ENCODE measurements at places on chromosomes 7 and 10. TPM values are rescaled to one million over a fixed set of nuclear protein-coding genes. Genes with fewer than 3 reads are reported as not detected.

The FAM241B gene
- 8.5 TPM for total RNA-seq

The MMD2 gene
- not detected for total RNA-seq

The PNLIP gene
- total RNA-seq, result not detected

The MAT1A gene
- total RNA-seq, result 0.29 TPM

DNA sequence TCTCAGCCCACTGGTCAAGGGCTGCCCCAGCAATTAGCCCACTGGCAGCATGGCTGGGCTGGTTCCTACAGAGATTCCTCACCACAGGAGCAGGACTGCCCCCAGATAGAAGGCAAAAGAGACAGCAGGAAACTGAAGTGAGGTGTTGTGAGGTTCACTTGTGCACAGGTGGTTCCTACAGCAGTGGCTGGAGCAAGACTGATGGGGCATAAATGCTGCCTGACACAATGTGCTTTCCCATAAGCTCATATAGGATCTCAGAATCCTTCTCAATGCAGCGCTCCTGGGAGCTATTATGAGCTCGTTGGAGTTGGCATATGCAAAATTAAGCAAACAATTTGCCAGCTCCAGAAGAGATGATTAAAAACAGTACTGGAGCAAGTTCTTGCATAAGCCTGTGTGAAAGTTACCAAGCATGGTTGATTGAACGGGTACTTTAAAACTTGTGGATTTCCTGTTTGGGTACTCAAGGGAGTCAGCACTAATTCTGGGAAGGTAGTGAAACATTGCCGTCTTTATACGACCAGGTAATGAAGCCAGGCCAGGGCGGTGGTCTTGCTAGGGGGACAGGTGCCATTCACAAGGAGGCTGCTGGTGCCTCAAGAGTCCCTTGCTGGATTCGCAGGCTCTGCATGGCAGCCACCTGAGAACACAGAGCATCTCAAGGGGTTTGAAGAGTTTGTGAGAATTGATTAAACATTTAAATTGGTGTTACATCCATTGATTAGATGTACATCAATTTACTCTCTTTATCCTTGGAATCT lies 20.3 kb upstream of the PRKCQ start:
- no peak overlapping the region for H3K4me3 ChIP-seq
- no peaks in the 10 kb centered on the region for H3K4me1 ChIP-seq
- H3K27me3 ChIP-seq, result no peaks in the 10 kb centered on the region

GRCh38 chr7:16579216-16579615 lies 52.6 kb downstream of the LRRC72 start:
- DNase-seq, result no peak
- no peak overlapping the region for H3K4me3 ChIP-seq
- no peaks in the 10 kb centered on the region for H3K27me3 ChIP-seq
- H3K36me3 ChIP-seq, result no peaks in the 10 kb centered on the region
- H3K27ac ChIP-seq, result no peak overlapping the region

DNA sequence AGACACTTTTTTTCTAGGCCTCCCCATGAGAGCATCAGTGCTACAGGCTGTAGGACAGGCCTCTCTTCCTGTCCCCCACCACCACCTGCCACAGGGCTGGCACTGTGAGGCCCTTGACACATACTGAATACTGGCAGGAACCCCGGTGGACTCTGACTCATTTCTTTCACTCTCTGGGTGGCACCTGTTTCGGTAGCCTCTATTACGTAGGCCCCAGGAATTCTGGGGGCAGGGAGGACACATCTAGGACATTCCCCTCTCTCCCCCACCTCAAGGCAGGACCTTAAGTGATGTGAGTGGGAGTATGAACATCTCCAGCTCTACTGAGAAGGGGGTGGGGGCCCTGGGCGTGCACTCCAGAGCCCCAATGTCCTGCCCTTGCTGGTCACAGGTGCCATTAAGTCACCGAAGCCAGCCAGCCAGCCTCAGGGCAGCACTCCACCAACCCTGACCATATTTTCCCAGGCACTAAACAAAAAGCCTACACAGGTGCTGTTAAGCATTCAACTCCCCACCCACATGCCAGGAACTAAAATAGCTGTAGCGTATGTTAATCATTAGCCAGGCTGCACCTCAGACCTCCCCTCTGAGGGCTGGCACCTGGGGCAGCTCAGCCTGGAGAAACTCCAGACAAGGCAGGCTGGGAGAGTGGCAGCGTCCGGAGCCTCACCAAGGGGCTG lies 8.9 kb downstream of the ANXA11 start:
- peak; percentile 90 for DNase-seq
- peak overlapping the region; percentile 88 for H3K27ac ChIP-seq
- H3K4me3 ChIP-seq, result no peak overlapping the region
- H3K27me3 ChIP-seq, result no peaks in the 10 kb centered on the region
- peaks cover 7% of the 10 kb centered on the region for H3K4me1 ChIP-seq

- H3K4me3 ChIP-seq, result no peak overlapping the region
- H3K4me1 ChIP-seq, result no peaks in the 10 kb centered on the region
- DNase-seq, result no peak
These were observed 585.6 kb downstream of the SUGCT start for GRCh38 chr7:40720416-40720815.

- H3K27me3 ChIP-seq, result no peaks in the 10 kb centered on the region
- H3K4me1 ChIP-seq, result no peaks in the 10 kb centered on the region
- H3K4me3 ChIP-seq, result no peak overlapping the region
- H3K27ac ChIP-seq, result no peak overlapping the region
- no peaks in the 10 kb centered on the region for H3K36me3 ChIP-seq
- no peak for DNase-seq
These were observed 203.0 kb downstream of the SORCS3 start for GRCh38 chr10:104844073-104844472.

DNA sequence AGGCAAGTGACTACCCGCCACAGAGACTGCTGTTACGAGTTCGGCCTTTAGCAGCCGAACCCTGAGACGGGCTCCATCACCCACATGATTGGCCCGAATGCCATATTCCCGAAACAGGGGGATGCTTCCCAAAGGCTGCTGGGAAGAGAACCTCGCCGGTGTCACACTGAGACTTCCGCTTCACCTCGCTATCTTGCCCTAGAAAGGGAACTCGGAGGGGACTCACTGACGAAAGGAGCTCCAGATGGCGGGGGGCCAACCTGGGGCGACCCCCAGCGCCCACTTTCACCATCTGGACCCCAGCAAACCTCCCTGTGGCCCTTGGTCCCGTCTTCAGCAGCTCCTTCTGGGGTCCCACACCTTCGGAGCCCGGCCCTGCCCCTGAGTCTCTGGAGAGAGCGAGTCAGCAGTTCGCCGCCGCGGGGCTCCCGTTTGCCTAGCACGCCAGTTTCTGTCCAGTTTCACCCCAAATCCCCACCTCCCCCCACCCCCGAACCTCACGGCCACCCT lies 529 bp downstream of the HPS1 start:
- no peaks in the 10 kb centered on the region for H3K4me1 ChIP-seq
- peak overlapping the region; percentile 93 for H3K27ac ChIP-seq
- H3K36me3 ChIP-seq, result peaks cover 5% of the 10 kb centered on the region
- DNase-seq, result no peak
- peak overlapping the region; percentile 75 for H3K4me3 ChIP-seq

GRCh38 chr10:43056568-43057011 lies 20.3 kb upstream of the RET start:
- H3K27ac ChIP-seq, result no peak overlapping the region
- peaks cover 9% of the 10 kb centered on the region for H3K27me3 ChIP-seq
- H3K4me3 ChIP-seq, result no peak overlapping the region
- no peaks in the 10 kb centered on the region for H3K4me1 ChIP-seq
- no peaks in the 10 kb centered on the region for H3K36me3 ChIP-seq

Data from breast epithelium (tissue), 4 donors.